Stimulated activated CD4-positive, alpha-beta T cell treated with anti-CD3 and anti-CD28 coated beads, Interleukin-1b, Interleukin-23, amount 100 ng/mL, for 4 hours (primary cell): ENCODE measurements at places on chromosomes 2 and 18.

DNA sequence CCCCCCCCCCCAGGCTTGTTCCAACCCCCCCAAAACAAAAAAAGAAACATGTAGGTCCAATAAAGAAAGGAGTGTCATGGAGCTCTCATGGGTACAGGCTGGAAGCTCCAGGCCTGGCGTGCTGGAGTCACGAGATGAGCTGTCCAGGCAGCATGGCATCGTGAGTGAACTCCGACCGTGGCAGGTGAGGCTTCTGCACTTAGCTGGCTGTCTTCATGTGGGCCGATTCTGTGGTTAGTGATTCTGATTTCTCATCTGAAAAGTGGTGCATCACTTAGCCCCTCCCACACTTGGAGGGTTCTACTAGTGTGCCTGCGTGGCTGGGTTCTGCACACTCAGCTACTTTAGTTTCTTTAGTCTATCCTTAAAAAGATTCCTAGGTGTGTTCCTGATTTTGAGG lies 126.4 kb upstream of the MGAT5 start:
- DNase-seq: peak; percentile 39

DNA sequence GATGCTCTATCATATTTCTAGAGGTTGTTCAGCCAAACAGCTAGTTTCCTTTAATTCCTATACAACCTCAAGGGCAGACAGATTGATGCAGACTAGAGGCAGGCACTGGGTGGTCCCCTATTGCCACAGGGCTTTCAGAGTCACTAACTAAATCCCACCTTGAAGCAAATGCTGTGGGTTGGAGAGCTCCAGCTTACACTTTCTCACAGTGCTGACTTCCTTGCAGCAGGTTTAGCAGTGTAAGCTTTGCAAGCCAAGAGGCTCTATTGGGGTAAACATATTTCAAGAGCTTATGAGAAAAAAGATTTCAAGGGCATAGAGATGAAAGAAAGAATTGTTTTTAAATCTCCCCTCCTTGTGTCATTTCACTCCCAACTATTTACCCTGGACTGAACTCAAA lies 366.5 kb upstream of the CRIM1 start:
- DNase-seq: no peak

- DNase-seq: no peak
These were observed 9.8 kb upstream of the GCFC2 start for GRCh38 chr2:75720525-75720924.

- no peak for DNase-seq
These were observed 27.2 kb upstream of the C1D start for GRCh38 chr2:68089961-68090360.

- DNase-seq: no peak
These were observed 8.0 kb downstream of the ALLC start for GRCh38 chr2:3665886-3666612.

DNA sequence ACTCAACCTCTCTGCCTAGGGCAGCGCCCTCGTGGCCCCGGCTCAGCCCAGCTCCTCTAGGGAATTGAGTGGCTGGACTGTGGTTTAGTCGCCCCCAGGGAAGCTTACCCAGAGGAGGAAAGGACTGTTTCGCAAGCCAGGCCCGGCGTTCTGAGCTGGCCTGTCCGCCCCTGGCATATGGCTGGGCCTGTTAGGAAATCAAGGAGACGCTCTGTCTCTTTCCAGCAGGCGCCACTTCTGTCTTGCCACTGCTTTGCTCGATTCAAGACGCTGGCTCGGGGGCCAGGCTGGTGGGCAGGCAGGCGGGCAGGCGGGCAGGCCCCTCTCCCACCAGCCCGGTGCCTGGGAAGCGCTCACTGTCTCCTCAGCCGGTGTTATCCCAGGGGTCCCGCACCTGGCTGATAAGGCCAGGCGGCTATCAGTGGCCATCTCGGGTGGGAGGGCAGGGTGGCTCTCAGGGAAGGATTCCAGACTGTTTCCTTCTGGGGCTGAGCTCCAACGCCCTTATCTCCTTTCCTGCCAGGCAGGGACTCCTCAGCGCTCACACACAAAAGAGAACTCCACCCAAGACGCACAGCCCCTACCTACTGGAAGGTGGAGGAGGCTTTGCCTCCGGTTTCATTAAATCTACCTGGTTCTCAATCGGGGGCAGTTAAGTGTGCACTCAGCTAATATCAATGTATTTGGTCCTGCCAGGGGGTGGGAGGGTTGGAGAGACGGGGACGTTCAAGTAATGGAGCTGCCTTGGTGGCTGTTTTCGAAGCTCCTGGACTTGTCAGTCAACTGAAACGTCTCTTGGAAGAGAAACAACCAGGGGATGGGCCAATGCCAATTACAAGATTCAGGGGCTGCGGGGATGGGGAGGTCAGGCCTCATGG lies 109.1 kb downstream of the SMAD7 start:
- no peak for DNase-seq

GRCh38 chr18:2948038-2948437 lies 64.9 kb downstream of the LPIN2 start:
- DNase-seq: no peak

DNA sequence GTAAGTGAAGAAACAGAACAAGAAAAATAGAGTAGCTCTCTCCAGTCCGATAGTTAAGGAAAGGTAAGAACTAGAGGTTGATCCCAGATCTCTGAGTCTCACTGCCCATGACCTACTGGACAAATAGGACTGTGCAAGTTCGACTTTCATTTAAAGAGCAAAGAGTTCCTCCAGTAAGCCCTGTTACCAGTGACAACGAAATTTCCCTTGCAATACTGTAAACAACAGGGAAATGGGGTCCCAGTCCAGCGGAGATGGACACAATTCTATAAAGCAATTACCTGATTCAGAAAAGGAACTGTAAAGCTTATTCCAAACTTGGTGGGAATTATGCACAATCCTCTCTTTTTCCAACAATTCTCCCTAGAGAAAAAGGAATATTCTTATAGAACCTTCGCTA lies 65.9 kb downstream of the XDH start:
- no peak for DNase-seq

- no peak for DNase-seq
These were observed 16.3 kb upstream of the EPHA4 start for GRCh38 chr2:221588306-221588985.

DNA sequence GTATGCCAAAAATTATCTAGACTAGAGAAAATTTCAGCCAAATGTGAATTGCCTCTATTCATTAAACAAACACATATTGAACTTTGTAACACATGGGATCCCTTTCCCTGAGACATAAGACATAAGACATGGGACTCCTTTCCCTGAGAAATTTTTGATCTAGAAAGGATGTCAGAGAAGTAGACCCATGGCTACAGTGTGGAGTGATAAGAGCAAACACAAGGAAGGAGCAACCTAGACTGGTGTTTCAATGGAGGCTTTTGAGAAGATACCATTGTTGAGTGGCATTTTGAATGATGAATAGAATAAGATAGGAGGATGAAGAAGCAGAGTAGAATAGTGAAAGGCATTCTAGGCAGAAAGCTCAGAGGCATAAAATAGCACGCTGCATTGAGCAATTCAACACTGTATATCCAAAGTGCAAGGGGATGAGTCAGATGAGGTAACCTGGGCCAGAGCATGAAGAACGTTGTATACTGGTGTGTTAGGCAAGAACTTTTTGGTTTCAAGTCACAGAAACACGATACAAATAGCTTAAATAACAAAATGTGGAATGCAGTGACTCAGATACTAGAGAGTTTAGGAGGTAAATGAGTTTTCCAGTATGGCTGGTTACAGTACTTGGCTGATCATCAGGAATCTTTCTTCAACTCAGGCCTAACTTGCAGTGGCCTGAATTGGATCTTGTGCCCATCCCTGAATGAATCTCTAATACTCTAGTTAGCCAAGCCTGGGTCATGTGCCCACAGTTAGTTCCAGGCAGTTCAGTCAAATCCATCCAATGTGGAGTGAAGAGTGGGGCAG lies 129.8 kb upstream of the TANK start:
- no peak for DNase-seq

GRCh38 chr2:8403876-8404275 lies 278.0 kb upstream of the ID2 start:
- no peak for DNase-seq

DNA sequence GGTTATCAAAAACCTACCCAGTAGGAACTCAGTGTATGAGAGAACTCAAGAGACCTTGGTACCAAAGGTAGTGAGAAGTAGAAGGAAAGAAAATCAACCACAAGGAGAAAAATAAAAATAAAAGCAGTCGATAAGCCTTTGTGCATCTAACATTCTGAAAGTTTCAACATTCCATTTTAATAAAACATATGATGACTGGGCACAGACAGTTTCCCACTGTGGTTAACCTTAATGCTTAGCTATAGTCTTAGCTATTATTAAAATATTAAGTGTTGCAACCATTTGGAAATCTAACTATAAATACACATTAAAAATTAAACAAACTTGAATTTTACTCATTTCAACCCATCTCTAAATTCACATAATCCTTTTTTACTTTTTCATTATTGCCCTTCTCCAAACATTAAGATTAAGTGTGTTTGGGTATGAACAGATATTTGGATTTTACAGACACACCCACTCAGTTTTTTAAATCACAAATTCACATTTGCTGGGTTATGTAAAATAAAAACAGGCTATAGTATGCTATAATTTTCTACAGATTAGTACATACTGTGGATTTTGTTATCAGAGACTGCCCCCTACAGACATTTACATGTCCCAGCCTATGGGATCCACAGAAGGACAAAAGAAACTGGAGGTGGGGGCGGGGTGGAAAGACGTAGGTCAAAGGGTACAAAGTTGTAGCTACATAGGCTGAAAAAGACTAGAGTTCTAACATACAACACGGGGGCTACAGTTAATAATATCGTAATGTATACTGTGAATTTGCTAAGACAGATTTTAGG lies 32.8 kb downstream of the SRBD1 start:
- no peak for DNase-seq

GRCh38 chr18:12121175-12122042 lies 27.8 kb downstream of the ANKRD62 start:
- DNase-seq: no peak

DNA sequence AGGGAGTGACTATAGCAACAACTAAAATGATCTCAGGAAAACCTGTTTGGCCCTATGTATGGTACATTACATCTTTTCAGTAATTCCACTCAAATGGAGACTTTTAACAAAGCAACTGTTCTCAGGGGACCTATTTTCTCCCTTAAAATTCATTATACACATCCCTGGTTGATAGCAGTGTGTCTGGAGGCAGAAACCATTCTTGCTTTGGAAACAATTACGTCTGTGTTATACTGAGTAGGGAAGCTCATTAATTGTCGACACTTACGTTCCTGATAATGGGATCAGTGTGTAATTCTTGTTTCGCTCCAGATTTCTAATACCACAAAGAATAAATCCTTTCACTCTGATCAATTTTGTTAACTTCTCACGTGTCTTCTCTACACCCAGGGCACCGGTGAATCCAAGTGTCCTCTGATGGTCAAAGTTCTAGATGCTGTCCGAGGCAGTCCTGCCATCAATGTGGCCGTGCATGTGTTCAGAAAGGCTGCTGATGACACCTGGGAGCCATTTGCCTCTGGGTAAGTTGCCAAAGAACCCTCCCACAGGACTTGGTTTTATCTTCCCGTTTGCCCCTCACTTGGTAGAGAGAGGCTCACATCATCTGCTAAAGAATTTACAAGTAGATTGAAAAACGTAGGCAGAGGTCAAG lies 955 bp downstream of the TTR start:
- DNase-seq: no peak

- DNase-seq: no peak
These were observed 181.6 kb upstream of the GALNT5 start for GRCh38 chr2:157075924-157076323.

- DNase-seq: no peak
These were observed 171.4 kb upstream of the NABP1 start for GRCh38 chr2:191506515-191506914.

DNA sequence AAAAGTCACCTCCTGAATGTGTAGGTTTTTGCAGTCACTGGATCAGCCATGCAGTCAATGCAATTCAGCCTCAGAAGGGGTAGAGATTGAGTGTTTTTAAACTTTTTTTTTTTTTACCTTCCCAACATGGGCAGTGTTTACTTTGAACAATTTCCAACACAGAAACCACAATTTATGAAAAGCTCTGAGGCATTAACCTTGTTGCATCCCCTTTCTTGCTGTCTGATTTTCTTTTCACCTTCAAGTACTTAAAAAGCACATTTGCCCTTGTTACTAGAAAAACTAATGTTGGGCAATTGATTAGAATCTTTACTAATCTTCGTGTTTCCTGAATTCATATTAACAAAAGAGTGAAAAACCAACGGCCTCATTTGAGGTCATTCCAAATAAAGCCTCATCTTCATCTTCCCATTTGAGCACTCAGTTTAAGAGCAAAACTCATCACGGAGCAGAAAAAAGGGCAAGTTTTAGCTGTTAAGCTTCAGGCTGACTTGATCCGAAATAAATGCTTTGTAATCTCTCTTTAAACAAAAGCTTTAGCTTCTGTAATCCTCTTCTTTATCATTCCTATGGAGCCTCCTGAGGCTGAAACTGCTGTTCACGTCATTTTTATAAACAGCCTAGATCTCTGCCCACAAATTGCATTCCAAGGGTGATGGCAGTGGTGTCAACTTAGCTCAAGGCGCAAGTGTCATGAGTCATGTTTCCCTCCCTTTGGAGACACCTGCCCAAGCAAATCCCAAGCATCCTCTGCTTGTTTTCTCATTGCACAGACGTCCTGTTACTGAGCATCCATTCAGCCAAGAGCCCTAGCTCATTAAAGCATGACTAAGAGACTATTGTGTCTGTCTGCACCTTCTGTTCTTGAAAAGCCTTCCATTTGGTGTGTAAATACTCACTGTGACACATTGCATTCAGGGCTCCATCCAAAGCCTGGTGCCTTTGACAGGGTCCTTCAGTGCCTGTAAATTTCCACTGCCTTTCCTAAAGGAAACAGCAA lies 107.7 kb downstream of the HNMT start:
- DNase-seq: no peak

- no peak for DNase-seq
These were observed 62.7 kb upstream of the MAPRE2 start for GRCh38 chr18:34978533-34978893.

DNA sequence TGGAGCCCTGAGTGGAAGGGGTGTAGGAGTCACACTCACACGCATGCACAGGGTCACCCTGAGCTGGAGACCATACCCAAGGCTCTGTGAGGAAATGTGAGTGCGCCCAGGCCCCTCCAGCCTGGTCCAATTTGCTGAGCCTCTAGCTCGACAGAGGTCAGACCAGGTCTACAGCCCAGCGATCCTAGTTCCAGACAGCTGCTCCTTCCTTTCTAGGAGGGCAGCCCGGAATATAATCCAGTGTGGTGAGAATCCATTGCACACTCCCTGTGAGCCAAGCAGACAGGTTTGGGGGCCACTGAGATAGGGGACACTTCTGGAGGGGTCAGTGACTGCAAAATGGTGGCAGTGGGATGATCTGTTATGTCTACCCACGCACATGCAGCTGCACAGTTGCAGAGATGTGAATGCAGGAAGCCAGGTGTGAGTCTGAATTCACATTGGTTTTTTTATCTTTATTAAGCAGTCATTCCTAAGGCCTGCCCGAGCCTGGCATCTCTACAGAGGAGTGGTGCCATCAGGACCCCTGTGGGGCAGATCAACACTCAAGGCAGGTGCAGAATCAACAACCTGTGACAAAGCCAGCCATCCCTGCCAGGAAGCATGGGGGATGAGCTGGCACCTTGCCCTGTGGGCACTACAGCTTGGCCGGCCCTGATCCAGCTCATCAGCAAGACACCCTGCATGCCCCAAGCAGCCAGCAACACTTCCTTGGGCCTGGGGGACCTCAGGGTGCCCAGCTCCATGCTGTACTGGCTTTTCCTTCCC lies at the start of gene GPR148:
Gene GPR148 (plus strand): TSS at position 522 of the 768 bp plus-strand sequence. CDS start 82 bp downstream, at position 604.
- DNase-seq: no peak
